ENCODE measurements at places on chromosomes 13 and 19.

DNA sequence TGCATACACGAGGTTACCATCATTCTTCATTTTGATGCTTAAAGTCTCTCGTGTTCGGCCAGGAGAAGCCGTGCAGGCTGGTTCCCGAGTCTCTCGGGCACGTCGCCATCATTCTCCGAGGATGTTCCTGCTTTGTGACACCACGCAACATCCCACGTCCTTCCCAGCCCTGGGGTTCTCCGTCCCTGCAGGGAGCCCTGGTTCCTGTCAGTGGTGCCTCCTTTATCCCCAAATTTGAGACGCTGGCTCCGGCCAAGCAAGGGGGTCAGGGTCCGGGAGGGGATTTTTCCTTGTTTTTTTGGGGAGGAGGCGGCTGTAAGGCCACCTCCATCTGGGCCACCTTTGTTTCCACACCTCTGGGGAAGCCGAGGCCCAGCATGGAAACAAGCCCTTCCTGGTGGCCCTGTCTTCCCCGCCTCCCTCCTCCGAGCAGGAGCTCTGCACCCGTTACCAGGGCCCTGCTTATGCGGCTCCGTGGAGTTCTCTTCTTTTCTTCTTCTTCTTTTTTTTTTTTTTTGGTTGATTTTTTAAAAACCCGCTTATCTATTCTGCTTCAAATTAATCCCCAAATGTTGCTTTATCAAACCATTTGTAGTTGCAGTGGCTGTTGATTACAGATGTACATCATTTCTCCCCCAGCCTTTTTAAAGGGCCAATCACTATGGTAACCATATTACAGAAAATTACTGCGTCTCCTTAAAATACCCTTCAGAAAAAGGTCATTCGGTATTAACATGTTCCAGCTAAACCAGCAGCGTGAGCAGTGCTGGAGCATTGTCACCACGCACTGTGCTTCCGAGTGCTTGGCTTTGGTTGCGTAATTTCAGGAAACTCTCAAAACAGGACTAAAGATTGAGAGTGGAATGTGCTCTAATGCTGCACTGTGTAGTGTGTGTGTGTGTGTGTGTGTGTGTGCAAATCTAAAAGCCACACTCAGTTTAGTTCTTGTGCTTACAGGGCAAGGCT is 50.4 kb downstream of the TEX29 start:
- no peak for DNase-seq

DNA sequence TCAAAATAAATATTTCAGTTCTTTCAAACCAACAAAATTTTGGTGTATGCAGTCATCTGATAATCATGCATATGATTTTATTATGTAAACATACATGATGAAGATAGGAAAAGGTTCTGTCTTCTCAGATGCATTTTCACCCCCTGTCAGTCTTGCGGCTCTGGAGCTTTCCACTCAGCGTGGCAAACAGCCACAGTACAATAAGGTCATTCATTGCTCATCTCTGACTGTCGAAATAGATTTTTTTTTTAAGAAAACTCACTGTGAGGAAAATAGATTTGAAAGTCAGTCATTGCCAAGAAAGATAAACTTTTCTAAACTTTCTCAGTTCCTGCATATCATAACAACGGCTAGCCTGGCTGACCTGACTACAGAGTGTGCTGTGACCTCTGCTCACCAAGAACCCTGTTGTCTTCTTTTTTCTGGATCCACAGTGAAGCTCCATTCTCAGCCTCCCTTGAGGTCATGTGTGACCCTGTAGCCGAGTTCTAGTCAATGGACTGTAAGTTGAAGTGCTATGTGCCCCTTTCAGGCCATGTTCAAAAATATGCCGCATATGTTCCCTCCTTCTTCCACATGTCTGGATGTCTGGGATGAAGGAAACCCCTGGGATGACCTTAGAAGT is 519.6 kb downstream of the KLF5 start:
- DNase-seq: no peak

DNA sequence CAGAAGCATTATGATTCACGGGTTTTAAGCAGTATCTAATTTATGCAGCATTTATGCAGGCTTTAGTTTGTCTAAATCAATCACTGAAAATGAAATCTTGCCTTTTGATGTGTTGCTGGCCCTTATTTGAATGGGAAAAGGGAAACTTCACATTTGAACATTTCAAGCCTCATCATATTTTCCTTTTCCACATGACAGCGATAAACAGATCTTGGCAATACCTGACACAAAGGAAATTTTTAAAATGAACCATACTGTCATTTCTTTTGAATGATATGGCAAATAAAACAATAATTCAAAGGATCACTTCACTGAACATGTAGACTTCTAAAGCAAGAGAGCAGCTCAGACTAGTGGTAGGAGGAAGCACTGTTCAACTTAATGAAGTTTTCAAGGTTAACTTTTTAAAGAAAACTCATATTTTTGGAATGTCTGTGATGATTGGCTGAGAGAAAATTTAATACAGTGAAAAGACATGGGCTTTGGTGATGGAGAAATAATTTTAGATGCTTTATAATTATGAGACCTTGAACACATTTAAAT is 198.1 kb downstream of the OXGR1 start:
- no peak for DNase-seq

DNA sequence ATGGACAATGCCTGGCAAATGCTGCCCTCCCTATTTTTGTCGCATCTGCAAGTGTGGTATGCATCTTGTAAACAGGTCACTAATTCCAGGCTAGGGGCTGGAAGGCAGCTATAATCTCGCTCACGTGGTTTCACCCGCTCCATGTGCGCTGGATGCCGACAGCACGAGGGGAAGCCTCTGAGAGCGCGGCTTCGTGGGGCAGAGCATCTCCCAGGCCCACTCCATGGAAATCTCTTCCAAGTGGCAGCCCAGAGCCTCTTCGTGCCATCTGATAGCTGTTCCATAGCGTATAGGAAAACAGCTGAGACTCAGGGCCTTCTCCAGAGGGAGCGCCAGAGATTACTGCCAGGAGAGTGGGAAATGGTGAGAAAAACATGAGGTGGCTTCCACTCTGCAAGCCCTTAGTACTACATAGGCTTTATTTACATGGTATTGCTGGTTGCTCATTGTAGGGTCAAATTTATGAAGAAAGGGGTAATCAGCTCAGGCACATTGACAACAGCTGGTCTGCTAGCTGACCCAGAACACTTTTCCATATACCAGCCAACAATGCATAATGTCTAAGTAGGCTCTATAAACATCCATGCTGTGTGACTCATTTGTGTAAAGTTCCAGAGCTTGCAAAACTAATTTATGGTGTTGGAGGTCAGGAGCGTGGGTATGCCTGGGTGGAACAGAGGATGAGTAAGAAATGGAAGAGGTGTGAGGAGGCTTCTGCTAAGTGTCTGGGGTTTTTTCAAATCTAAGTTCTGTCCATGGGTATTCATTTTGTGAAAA is 165.2 kb downstream of the SHISA2 start:
- no peak for DNase-seq

GRCh38 chr13:105820415-105820814 is 715.0 kb downstream of the EFNB2 start:
- DNase-seq: no peak

- DNase-seq: no peak
Measured at GRCh38 chr13:28618230-28618994, 40.5 kb upstream of the POMP start.

- no peak for DNase-seq
Measured at GRCh38 chr13:39877134-39877533, 221.7 kb downstream of the COG6 start.

DNA sequence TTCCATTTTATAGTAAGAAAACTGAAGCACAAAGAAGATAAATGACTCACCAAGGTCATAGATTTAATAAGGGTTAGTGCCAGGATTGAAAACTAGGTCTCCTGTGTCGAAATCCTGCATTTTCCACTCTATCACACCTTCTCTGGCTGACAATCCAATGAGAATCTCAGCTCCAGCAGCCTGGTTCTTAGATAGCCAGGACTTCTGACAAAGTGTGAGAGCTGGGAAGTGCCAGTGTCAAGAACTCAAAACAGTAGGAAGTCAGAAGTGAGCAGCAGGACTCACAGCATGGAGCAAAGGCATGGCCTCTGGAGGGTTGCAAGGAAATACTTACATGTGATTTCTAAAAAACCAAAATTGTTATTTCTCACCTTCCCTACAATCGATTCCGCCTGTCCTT is 24.3 kb downstream of the KCTD12 start:
- DNase-seq: no peak

- DNase-seq: no peak
Measured at GRCh38 chr13:28093881-28094280, 6.5 kb downstream of the FLT3 start.

GRCh38 chr19:47228168-47228936 is 2.6 kb downstream of the BBC3 start:
- peak; percentile 73 for DNase-seq

DNA sequence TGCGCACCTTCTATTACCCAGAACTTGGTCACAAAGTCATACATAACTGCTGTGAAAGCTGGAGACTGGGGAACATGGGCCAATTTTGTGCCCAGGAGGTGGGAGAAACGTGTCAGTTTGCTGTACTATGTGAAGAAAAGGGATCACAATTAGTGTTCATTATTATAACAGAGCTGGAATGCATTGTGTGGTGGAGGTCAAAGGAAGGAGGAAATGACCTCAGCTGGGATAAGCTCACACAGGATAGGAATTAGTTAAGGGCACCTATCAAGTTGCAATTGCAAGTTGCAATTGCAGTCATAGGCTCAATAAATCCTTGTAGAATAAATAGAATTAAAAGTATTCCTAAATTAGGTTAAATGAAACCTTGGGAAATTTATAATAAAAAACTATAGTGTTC is 103.9 kb upstream of the OBI1 start:
- no peak for DNase-seq

DNA sequence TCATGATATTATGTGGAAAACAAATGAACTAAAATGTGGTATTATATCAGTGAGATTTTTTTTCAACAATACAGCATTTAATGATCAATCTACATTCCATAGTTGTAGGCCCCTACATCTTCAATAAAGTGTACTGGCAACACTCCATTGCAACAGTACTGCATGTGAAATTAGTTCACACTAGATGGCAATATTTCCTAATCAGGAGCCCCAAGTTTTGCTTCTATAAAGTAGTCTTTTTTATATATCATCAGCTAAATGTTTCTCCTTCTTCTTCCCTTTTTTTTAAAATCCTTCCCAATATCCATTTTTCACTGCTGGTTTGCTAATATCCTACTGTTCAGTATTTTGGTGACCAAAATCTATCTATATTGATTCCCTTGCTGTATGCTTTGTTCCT is 528.3 kb upstream of the ATXN8OS start:
- no peak for DNase-seq

- no peak for DNase-seq
Measured at GRCh38 chr13:68897331-68897928, 1210.2 kb upstream of the ATXN8OS start.

- DNase-seq: no peak
Measured at GRCh38 chr13:25683662-25684370, 312.0 kb downstream of the ATP8A2 start.

- no peak for DNase-seq
Measured at GRCh38 chr19:14061751-14062557, at the start of gene PALM3. PALM3 (minus strand) TSS chr19:14062076; CDS start chr19:14061980, 96 bp downstream.

GRCh38 chr13:101868585-101869469 is 416.4 kb downstream of the ITGBL1 start:
- DNase-seq: no peak

GRCh38 chr19:20558571-20558970 is 7.0 kb downstream of the ZNF737 start:
- no peak for DNase-seq

- peak; percentile 95 for DNase-seq
Measured at GRCh38 chr19:56252699-56253422, 19.7 kb upstream of the EDDM13 start.

DNA sequence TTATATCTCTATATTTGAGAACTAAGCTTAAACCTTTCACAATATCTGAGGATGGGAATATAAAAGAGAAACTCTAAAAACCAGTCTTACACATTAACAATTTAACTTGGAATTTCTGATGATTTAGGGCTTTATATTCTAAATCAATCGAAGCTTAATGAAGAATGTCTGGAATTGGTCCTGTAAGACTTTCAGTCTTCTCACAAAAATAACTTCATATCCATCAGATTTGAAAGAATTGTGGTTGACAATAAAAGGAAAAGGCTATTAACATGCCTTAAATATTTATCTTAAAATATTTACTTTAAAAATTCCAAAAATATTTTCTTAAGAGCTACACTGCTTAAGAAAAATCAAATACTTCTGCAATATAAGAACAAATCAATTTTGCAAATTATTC is 27.3 kb downstream of the MYCBP2 start:
- no peak for DNase-seq

DNA sequence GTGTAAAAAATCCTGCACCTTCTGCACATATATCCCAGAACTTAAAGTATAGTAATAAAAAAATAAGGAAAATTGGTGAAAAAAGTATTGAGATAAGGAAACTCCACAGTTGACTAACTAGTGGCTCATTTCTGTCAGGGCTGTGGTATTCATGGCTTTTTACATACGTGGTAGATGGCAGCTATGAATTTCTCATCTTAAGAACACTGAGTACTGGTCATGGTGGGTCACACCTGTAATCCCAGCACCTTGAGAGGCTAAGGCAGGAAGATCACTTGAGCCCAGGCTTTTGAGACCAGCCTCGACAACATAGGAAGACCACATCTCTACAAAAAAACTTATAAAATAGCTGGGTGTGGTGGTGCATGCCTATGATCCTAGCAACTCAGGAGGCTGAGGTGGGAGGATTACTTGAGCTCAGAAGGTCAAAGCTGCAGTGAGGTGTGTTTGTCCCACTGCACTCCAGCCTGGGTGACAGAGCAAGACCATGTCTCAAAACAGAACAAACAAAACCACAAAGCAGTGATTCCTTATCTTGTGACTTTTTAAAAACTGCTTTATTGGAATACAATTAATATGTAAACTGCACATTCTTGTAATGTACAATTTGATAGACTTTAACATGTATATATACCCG is 16.8 kb downstream of the SLAIN1 start:
- no peak for DNase-seq

- peak; percentile 77 for DNase-seq
Measured at GRCh38 chr13:98466634-98467236, 110.2 kb downstream of the STK24 start.

DNA sequence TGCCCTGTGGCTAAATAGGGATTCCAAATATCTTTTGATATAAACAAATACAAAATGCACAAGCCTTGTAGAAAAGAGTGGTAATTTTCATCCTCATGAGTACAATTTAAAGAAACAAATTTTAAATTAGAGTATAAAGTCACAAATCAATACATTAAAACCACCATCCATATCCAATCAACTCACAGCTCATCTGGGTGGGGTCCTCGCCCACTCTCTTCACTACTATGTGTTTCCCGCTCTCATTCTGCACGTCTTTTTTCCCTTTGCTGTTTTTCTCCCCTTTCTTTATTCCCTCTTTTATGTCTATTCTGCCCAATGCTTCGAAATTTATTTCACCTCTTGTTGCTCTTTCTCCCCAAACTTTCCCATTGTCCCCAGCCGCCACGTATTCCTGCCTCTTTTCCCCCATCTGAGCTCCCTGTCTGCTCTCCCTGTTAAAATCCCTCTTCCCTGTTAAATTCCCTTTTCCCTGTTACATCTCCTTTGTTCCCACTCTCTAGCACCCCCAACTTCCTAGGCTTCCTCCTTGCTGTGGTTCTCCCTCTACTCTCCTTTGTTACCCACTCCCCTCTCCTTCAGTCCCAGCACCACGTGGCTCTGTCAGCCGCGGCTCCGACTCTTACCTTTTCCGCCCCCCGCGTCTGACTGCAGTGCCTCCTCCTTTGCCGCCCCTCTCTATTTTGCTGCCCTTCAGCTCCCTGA is 1.3 kb downstream of the ZNF616 start:
- DNase-seq: peak; percentile 69

- DNase-seq: peak; percentile 50
Measured at GRCh38 chr19:43784241-43784980, 3.6 kb upstream of the KCNN4 start.
